ENCODE measurements at places on chromosomes 5 and 9.

DNA sequence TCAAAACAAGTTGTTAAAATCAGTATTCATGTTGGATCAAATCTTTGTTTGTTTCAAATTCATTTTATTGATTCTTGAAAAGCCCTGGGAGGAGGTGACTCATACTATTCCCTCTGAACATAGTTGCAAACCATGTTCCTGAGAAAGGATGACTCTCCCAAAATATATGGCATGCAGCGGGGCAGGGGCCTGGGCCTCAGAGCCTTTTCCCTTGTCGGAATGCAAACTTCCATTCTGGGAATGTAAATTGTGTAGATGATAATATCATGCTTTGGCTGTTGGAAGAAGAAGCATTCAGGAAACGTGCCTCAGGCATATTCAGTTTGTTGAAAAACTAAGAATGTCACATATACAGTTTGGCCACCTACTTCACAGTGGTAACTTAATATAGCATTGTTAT lies 242.0 kb downstream of the AUH start:
- no peak for DNase-seq

- no peak for DNase-seq
Measured at GRCh38 chr5:143019157-143019556, 249.0 kb downstream of the ARHGAP26 start.

DNA sequence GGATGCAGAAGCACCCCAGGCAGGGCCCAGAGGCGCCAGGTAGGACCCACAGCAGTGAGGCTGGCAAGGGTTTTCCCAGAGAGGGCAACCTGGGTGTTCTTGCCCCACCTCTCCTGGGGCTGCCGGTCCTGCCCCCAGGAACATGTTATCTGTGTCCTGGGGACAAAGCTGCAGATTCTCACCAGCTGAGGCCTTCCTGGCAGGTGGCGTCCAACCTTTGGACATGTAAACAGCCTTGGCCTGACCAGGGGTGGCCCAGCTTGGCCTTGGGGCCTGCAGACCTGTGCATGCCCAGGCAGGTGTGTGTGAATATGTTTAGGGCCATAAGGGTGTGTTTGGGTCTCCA lies 101.8 kb upstream of the LARP1 start:
- DNase-seq = no peak

- no peak for DNase-seq
Measured at GRCh38 chr9:87587356-87587745, 89.7 kb downstream of the DAPK1 start.

- no peak for DNase-seq
Measured at GRCh38 chr9:71249729-71250317, 128.4 kb upstream of the TRPM3 start.

GRCh38 chr9:28234894-28235277 lies 661.6 kb upstream of the C9orf72 start:
- no peak for DNase-seq

- DNase-seq = no peak
Measured at GRCh38 chr9:127201731-127202130, 62.8 kb upstream of the GARNL3 start.

GRCh38 chr9:87557996-87558395 lies 60.3 kb downstream of the DAPK1 start:
- DNase-seq = no peak

DNA sequence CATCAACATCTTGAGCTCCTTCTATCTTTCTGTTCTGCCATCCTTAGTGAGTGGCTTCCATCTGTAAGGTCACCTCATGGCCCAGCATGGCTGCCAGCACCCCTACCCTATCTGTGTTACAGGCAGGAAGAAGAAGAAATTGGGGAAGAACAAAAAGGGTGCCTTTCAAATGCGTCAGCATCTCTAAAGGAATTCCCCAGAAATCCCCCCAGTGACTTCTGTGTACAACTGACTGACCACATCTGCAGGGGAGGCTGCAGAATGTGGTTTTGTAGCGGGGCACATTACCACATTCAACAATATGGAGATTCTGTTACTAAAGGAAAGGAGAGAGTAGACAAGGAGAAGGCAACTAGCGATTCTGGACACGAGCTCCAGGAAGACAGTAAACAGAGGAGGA lies 40.1 kb downstream of the ALG2 start:
- DNase-seq = no peak

- DNase-seq = no peak
Measured at GRCh38 chr5:98365126-98365525, 408.3 kb upstream of the RGMB start.

- no peak for DNase-seq
Measured at GRCh38 chr5:157339409-157339808, 73.5 kb downstream of the CYFIP2 start.

All from hematopoietic multipotent progenitor cell treated with erythropoietin and hydrocortisone succinate and interleukin-3 and kit ligand, for 17 days (in vitro differentiated cells).